Stimulated activated CD8-positive, alpha-beta memory T cell treated with anti-CD3 and anti-CD28 coated beads, Interleukin-4, amount 100 ng/mL, for 4 hours (primary cell): ENCODE measurements at places on chromosomes 5 and 9.

DNA sequence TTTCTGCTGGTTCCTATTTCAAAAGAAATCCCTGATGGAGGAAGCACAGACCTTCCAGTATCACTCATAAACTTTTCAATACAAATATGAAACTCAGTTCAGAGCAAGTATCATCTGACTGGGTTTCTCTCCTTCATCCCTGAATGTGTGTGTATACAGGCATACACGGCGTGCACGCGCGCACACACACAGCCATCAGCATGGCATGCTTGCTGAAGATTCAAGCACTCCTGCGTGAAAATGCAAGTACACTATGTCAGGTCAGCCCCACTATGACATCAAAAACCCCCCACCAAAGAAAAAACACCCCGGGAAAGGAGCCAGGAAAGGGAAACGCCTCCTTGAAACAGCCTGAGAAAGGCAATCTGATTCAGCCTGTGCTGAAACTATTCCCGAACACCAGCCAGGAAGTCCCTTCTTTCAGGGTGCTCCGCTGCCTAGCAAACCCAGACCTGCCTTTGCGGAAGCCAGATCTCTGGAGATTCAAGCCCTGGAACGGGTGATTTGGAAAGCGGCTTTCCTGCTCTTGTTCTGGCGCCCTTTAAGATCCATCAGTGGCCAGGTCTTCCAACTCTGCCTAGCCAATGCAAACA is 831 bp downstream of the KLHL3 start:
- DNase-seq = no peak

- DNase-seq = no peak
Observed at GRCh38 chr5:52990528-52990925, 1.4 kb downstream of the ITGA2 start.

- no peak for DNase-seq
Observed at GRCh38 chr5:38541174-38541725, 15.2 kb downstream of the LIFR start.

- DNase-seq = peak; percentile 31
Observed at GRCh38 chr9:79572608-79573411, 1.0 kb downstream of the TLE4 start.

DNA sequence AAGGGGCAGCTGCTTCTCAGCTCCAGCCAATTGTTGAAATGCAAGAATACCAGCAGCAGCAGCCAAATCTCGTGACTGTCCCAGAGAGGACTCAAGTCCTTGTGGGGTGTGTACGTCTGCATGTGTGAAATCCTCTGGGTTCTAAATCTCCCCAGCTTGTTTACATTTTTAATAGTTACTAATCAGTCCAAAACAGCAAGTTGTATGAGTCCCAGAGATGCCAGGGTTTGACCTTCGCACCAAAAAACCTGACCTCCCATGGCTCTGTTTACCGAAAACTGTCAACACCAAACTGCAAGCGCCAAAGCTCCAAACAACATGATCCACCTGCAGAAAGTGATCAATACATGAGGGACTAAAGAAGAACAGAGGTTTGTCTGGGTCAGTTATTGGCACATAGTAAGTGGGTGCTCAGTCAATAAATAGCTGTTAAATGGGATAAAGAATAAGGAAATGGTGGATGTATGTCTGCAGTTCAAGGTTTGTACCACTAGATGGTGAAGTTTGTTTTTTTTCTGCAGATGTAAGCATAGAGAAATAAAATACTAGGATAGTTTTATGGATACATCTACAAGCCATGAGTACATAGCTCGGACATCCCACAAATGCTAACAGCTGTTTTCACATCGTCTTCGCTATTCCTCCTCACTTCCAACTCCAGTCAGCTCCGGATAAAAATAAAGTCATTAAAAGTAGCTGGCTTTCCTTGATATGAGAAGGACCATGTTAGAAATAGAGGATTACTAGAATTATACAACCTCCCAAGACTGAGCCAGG is 85.3 kb upstream of the ADRB2 start:
- DNase-seq = no peak

DNA sequence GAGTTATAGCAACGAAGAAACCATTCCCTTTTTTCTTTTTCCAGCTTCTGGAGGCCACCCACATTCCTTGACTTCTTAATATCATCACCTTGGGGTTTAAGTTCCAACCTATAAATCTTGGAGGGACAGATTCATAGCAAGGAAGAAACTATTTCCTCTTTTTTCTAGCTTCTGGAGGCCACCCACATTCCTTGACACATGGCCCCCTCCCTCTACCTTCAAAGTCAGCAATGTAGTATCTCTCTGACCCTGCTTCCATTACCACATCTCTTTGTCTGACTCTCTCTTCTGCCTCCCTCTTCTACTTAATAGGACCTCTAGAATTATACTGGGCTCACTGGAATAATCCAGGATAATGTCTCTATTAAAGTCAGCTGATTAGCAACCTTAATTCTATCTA is 34.7 kb upstream of the SHISAL2B start:
- DNase-seq = no peak

- no peak for DNase-seq
Observed at GRCh38 chr9:800591-801150, 40.8 kb upstream of the DMRT1 start.

GRCh38 chr5:16784843-16785791 is 151.0 kb downstream of the MYO10 start:
- DNase-seq = no peak

DNA sequence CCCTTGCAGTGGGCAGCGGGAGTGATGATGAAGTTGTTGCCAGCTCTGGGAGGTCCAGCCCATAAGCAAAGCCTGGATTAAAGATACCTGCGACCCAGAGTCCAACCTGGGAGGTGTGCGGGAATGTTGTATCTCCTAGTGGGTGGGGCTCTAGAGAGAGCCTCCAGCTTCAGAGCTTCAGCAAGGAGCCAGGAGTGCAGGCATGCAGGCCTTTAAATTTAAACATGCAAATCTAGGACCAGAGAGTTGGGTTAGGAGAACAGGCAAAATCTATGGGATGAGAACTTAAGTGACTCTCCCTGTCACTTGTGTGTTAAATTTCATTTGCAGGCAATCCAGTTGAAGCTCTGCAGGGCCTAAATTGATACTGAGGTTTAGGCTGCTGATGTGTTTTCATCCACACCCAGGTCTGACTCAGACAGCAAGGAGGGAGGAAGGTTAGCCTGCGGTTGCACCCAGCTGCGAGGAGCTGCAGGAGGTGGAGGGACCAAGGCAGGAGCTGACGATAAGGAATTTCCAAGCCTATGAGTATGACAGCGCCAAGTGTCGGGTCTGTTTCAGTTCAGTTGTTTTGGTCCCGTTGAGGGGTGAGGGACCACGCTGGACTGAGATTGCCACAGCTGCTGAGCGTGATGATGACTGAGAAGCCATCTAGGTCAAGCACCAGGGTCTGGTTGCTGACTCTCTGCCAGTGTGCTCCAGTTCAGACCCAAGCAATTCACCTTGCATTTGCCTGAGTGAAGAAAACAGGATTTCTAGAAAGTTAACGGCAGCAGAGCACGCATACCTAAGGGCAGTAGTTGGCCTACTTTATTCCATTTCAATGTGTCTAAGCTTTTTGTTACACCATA is 243.0 kb downstream of the ICE1 start:
- no peak for DNase-seq

DNA sequence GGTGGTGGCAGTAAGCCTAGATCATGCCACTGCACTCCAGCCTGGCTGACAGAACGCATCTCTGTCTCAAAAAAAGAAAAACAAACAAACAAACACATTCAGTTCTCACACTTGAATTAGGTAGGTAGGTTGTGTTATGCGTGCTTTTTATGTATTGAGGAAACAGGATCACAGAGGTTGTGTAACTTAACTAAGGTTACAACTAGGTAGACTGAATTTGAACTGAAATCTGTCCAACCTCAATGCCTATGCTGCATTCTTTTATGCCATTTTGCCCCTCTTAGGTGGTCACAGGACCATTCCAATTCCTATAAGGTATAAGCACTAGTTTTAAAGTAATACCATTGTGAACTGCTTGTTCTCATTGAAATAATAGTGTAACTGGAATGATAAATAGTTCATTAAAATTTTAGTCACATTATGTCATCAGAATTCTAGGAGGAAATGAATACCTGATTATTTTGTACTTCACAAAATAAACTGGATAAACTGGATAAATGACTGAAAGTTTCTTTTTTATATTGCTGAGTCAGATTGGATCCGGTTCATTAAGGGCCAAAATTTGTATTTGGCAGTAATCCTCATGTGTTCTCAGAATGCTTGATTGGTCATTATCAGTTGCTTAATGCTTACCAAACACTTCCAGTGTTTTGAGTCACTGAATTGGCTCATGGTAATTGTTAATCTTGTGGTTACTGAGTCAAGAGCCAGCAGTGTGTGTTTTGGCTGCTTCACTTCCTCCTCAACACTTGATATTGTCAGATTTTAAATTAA is 7.1 kb downstream of the UBAP1 start:
- DNase-seq = no peak

GRCh38 chr9:33818167-33818846 is 1.3 kb downstream of the UBE2R2 start:
- no peak for DNase-seq

DNA sequence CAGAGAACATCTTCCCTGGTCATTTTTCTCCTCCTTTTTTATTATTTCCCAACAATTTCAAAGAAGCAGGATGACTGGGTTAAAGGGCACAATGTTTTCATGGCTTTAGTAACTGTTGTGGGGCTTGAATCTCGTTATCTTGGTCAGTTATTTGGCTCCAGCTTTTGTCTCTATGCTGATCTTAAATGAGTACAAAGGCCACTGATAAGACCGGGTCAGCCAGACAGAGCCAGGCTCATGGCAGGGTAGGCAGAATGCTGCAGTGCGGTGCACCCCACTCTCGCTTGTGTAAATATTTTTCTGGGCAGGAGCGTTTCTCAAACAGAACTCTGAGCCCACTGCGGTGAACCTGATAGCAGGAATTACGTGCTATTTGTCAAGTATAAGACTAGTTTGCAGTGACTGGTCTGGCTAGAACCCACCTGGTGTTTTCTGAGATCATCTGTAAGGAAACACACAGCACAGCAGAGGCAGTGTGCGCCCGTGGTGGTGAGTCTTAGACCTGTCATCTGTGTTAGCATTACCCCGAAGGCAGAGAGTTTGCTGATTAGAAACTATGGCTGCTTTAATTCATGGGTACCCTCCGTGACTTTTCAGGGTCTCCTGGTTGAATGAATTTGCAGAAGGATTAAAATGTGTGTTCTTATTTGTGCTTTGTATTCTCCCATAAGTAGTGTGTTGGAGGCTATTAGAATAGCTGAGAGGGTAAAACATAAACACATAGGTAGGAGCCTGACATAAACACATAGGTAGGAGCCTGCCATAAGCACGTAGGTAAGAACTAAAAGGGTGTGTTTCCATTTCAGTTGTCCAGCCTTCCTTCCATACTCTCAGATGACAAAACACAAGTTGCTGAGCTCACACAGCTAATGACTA is 158.6 kb upstream of the DMRT1 start:
- DNase-seq = no peak

DNA sequence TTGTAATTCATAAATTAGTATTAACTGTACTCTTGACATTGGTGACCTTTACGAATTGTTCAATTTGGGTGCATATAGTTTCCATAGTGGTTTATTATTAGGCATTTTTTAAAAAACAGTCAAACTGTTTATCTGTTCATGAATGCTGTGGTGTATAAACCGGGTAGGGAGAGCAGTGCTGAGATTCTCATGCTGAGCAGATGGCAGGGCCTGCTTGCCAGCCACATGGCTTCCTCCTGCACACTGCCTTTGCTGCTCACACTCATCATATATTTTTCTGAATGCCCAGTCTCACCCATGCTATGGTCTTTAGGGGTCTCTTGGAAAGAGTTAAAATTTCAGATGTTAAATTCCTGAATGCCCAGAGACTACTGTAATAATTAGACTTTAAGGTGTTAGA is 40.8 kb downstream of the NNT start:
- no peak for DNase-seq

GRCh38 chr5:69493396-69494133 is 975 bp downstream of the OCLN start:
- no peak for DNase-seq

DNA sequence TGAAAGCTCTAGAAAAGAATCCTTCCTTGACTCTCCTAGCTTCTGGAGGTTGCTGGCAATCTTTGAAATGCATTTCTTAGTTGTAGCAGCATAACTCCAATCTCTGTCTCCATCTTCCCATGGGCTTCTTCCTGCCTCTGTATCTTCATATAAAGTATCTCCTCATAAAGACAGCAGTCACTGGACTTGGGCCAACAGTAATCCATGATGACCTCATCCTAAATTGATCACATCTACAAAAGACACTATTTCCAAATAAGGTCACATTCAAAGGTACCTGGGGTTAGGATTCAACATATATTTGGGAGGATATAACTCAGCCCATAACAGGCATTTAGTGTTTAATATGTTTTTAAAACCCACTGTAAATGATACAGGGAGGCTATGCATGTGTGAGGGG is 123.3 kb downstream of the MLLT3 start:
- no peak for DNase-seq

DNA sequence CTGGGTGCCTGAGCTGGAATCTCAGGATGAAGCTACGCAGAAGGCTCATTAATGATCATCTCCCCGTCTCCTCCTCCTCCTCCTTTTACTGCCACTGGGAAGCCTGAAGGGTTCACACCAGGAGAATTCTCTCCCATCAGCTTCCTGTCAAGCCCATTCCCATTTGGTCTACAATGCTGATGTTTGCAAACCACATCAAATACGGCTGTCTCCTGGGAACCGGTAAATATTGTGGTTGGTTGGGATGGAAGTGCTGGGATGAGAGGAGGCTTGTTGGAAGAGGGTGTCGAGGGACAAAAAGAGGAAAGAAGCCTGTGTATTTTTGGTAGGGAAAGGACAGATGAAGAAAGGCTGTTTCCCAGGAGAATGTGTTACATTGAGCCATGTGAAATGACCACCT is 13.2 kb upstream of the S1PR3 start:
- DNase-seq = no peak

DNA sequence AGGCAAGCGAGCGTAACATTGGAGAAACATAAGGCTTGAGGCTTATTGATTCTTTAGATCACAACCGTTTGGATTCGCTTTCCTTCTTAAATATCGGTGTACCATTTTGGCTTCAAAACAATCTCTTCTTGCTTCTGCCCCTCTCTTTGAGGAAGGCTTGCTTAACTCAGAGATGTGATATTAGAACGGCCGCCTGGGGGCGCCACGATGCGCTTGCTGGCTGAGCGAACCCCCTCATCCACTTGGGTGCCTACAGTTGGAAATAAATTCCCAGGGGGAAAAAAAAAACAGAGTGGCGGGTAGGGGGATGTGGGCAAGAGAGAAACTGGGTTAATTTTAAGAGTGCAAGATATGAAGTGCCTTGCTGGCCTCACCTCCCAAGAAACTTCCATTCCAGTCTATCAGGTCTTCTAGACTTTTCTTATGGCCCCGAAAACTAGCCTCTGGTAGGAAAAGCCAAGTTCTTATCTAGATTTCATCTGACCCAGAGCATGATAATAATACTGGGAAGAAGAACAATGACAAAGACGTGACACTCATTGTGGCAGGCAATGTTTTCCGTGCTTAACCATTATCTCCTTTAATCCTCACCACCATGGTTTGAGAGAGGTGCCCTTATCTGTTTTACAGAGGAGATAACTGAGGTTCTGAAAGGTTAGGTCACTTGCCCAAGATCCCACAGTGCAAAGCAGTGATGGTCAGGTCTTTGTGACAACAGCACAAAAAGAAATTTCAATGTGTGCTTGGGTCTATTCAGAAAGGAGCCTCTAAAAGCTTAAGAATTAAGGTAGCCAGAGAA is 115.8 kb downstream of the DPYSL3 start:
- DNase-seq = no peak
